ENCODE measurements at places on chromosomes 2 and 18. TPM values are rescaled to one million over a fixed set of nuclear protein-coding genes. Genes with fewer than 3 reads are reported as not detected.

DNA sequence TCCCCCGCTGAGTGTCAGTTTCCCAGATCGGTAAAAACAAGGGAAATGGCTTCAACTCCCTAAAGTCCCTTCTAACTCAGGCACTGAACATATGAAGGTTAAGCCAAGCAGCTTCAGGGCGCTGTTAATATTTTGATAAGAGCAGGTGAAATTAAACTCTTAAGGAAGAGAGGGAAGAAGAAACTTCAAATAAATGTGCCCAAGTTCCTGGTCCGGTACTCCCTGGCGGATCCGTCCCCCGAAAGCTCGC is 564 bp downstream of the TRABD2A start:
- DNase-seq = no peak

The AQP12B gene
- 0.35 TPM for polyA plus RNA-seq

GRCh38 chr18:55779691-55780585 is 191.9 kb upstream of the TCF4 start:
- peak; percentile 38 for DNase-seq

DNA sequence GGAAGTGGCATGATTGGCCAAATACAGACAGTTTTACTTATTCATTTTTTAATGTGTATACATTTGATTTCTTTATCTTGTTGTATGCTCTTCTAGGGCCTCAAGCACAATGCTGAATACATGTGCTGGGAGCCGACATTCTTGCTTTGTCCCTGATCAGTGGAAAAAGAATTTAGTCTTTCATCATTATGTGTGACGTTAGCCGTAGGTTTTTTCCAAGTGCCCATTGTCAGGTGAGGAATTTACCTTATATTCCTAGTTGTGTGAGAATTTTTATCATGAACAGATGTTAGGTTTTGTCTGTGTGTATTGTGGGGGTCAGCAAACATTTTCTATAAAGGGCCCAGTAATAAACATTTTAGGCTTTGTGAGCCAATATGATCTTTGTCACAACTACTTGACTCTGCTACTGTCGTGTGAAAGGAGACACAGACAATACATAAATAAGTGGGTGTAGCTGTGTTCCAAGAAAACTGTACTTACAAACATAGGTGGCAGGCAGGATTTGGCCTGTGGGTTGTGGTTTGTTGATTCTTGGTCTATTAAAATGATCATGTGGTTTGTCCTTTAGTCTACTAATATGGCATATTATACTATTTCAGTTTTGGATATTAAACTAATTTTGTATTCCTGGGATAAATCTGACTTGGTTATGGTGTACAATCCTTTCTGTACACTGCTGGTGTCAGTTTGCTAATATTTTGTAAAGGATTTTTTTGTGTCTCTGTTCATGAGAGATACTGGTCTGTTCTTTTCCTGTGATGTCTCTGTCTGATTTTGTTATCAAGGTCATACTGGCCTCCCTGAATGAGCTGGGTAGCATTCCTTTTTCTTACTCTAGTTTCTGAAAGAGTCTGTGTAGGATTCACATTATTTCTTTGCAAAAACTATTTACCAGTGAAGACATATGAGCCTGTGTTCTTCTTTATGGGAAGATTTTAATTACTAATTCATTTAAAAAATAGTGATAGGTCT is 132.2 kb upstream of the SMAD7 start:
- no peak for DNase-seq

GRCh38 chr2:114546531-114546930 is 104.1 kb downstream of the DPP10 start:
- no peak for DNase-seq

DNA sequence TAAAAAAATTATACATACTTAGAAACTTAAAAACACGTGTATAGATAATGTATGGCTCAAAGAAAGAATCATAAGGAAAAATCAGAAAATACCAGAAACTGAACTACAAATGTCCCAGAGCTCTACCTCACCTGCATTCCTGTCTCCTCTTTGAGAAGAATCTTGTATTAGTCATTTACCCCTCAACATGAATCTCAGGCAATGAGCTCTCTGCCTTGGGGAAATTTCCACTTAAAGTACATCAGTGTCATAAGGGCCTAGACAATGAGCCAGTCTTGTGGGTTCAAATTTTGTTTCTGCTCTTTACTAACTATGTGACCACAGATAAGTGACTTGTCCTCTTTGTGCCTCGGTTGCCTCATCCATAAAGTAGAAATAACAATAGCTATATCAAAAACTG is 40.1 kb downstream of the SCG2 start:
- DNase-seq = no peak

The ACTG2 gene
- polyA plus RNA-seq = 0.40 TPM

The RALB gene
- 73.5 TPM for polyA plus RNA-seq

DNA sequence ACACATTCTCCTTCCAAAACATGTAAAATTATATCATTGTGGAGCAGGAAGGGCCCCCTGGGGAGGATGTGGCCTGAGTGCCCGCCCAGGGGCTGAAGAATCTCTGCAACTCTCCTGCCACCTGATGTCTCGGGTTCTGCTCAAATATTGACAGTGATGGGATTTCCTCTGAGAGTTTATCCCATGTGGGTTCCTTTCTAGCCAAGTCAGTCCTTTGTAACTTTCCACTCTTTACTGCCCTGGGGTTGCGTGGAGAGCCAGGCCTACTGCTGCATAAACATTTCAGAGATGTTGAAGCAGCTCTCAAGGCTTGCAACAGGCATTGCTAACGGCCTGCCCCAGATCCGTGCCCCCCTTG is 4.0 kb upstream of the RAB17 start:
- no peak for DNase-seq

GRCh38 chr2:29810956-29811355 is 110.4 kb downstream of the ALK start:
- no peak for DNase-seq

GRCh38 chr18:79402977-79403722 is 7.4 kb downstream of the NFATC1 start:
- no peak for DNase-seq

DNA sequence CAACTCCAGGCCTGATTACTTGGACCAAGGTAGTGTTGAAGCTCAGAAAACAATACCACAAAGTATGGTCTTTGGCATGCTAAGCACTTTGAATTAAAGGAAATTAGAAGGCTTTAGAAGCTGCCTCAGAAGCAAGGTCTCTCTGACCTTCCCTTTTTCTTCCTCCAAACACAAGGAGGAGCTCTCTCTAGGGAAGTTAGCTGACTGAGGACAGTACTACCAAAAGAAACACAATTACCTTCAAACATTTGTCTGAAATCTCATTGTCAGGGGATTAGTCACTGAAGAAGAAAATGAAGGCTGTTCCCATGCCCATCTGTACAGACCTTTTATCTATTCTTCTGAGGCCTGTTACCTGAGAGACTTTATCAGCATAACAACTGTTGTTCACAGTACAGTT is 279.3 kb downstream of the CDH20 start:
- DNase-seq = no peak

- no peak for DNase-seq
Measured at GRCh38 chr2:18745431-18746272, 156.3 kb upstream of the NT5C1B start.

DNA sequence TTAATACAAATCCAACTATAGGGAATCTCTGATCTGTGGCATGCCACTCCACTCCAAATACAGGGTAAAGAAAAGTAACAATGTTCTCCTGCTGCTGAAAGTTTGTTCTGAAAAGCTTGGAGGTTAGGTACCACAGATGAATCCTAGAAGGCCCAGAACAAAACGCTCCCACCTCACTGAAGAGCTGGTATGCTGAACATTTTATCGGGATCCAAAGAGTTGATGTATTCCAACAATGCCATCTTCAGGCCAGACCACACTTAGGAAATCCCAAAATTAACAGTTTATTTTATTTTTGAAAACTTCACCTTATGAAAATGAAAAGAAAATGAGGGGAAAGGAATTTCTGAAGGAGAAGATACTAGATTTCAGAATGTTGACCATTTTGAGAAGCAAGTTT is 145.1 kb upstream of the CDH19 start:
- no peak for DNase-seq

The RNU2-63P gene
- polyA plus RNA-seq = not detected

DNA sequence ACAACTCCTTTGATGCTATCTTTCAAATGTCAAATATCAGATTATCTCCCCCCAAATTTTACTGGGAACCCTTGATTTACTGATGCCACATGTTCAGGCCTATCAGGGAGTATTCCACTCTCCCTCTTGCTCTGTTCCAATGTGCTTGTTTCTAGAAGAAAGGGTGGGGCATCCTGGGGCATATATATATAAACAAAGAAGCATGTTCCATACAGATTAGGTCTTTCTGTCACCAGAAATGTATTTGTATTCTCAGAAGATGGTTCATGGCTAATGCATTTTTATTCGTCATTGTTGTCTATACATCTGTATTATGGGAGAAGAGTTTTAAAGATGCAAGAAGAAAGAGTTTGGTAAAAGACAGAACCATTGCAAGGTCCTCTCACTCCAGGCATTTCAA is 24.9 kb downstream of the EN1 start:
- no peak for DNase-seq

DNA sequence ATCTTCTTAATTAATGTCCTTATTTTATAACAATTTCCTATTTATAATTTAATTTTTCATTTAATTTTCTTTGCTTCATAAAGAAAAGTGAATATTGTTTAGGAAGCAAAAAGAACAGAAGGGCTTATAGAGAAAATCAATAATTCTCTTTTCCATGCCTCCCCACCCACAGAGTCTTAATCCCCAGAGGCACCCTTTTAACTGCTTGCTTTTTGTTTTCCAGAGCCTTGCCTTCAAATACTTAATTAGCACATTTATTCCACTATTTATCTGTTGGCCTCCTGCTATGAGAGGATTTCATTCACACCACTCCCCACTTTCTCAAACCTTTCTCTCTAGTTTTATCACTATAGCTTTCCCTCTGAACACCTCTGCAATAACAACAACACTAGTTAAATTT is 373.6 kb downstream of the MBD2 start:
- DNase-seq = no peak

DNA sequence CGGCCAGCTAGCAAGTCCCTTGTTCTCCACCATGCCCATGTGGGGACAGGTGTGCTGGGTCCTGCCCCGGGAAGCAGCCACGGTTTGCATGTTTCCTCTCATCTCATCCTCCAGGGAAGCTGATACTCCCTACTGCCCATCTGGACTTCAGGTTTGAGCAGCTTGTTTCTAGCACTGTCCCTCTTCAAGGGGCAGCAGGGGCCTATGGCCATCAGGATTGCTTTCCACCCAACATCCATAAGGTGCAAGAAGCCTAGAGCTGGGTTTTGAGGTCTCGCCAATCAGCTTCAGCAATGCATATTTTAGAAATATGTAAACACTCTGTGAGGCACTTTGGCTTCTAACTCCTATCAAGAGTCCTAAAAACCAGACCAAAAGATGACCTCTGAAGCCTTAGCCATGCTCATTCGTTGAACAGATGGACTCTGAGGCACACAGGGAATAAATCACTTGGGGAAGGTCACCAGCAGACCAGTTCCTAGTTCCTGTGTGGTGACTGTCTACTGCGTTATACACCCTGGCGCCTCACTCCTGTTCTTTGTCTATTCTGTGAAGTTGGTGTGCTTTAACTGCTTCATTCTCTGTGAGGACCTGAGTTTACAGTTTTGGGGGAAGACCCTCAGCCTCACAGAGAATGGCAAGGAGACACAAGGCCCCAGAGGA is 192.6 kb upstream of the TWIST2 start:
- no peak for DNase-seq

The NAT8 gene
- polyA plus RNA-seq = 18.6 TPM

- DNase-seq = no peak
Measured at GRCh38 chr18:77517901-77518300, 268.3 kb downstream of the GALR1 start.

- DNase-seq = no peak
Measured at GRCh38 chr2:45134726-45135125, 125.5 kb upstream of the SIX2 start.

Data from left kidney (tissue), 8 donors.